G401 (cell line): ENCODE measurements at places on chromosomes 2 and 18. TPM values are rescaled to one million over a fixed set of nuclear protein-coding genes. Genes with fewer than 3 reads are reported as not detected.

The HOXD13 gene
- total RNA-seq = 0.43 TPM in 1 of 2 replicates, not detected in the other

The SLC23A3 gene
- not detected in 2 replicates for total RNA-seq

DNA sequence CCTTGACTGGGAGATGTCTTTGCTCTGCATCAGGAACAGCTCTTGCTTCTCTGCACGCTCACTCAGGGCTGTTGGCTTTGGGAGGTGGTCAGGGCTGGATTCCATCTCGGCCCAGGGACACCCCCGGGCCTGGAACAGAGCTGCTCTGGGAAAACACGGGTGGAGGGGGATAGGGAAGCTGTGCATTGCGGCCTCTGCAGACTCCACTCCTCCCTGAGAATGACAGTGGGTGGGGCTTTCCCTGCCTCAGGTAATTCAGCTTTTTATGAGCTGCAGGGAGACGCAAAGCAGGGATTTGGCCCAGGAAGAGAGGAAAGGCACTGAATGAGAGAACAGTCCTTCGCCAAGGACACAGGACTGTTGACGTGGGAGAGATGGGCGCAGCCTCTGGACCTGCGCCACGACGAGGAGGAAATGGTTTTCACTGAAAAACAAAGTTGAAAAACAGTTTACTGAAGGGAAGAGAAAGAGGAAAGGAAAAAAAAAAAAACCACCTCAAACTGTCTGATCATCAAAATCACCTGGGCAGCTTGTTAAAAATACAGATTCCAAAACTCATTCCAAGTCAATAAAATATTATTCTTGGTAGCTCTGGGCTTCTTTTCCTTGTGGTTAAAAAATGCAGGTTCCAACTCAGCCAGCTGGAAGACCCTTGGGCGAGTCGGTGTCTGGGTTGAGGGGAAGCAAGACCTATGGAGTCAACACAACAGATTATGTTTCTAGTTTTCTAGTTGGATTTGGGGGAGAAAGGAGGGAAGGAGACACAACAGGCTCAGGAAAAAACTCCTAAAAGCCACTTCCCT is 194.0 kb downstream of the ZFP36L2 start:
- no peak for DNase-seq

The SERPINB7 gene
- total RNA-seq = not detected in 2 replicates

- DNase-seq = no peak
Observed at GRCh38 chr2:241762933-241763369, 13.7 kb upstream of the GAL3ST2 start.

DNA sequence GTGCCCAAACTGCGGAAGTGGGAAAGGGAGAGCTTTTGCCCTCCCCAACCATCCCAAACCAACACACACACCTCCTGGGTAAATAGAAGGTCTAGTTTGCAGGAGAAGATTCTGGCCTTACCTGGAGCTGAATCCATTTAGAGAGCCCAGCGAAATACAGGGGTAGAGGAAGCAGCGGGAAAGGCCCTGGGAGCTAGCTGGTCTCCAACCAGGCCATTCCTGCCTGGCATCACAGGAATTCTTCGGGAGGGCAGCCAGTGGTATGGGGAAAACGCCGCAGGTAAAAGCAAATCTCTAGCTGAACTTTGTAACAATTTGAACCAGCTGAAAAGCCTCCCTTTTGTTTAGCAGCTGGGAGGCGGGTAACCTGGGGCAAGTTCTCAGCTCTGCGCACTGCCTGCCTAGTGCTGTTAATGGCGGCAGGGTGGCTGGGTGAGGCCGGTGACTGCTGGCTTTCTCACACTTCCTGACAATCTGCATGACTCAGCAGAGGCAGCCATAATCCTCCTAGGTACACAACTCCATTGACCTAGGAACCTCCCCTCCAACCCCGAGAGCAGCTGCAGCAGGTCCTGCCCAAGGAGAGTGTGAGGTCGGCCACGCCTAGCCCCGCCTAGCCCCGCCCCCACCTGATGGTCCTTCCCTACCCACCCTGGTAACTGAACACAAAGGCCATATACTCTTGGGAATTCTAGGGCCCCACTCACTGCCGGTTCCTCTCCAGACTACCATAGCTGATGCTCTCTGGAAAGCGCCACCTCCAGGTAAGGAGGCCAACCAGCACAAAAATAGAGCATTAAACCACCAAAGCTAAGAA is 483.8 kb upstream of the REG3G start:
- no peak for DNase-seq

GRCh38 chr18:56775701-56776100 is 124.5 kb downstream of the WDR7 start:
- no peak for DNase-seq

DNA sequence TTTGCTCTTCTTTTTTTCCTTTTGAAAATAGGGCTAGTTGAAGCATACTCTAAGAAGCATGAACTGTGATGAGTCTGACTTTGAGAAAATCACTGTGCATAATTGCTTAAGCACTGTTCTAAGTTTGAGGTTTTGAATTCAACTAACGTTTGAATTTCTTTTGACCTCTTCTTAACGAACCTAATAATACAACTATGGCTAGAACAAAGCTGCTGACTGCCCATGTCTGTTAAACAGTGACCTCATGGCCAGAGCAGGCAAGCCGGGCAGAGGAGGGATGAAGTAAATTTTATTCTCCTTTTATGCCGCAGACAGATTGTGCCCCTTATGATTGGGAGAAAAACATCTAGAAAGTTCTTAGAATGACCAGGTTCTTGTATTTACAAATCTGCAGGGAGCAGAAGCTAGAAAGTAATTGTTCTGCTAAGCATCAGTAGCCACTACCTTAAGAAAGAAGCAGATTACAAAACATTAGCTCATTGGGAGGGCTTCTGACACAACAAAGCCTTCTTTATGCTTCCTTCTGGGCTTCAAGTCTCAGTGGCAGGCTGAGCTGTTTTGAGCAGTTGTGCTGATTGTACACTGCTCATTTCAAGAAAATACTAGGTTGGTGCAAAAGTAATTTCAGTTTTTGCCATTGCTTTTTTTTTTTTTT is 97.8 kb upstream of the RASGRP3 start:
- no peak for DNase-seq

- no peak for DNase-seq
Observed at GRCh38 chr2:179467111-179467510, 202.5 kb upstream of the SESTD1 start.

The CNDP1 gene
- not detected in 2 replicates for total RNA-seq

DNA sequence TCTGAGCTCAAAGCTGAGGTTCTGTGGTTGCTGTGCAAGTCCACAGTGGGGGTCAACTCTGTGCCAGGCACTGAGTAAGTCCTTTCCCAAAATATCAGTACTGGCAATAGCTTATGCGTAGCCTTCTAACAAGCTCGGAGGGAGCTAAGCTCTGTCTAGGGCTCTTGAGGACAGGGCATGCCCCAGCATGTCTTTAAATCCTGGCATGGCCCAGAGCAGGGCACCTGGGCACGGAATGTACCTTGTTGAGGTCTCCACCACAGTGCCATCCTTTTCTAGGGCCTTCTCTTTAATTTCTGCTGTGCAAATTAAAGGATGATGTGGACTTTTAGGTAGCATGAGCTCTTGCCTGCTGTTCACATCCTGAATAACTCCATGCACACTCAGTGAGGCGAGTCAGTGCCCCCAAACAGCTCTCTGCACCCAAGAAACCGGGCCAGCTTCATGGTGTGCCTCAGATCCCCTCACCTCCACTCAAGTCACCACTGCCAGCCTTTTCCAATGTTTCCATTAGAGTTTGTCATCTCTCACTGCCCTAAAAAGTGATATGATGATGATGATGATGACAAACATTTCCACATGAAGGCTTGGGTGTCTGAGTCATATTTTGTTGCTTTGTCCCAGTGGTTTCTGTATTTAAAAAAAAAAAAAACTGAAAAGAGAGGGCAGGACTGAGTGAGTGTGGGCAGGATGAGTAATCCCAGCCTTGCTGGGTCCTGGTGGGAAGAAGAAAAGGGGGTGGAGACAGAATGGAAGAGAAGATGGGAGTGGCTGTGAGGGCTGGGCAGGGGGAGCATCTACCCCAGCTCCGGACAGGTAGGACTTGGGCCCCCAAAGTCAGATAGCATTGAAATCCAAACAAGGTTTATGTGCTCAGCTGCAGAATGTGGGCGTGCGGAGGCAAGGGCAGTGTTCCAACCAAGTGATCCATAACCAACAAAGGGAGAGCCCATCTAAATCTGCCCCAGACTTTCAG is 78.9 kb downstream of the ZBTB7C start:
- no peak for DNase-seq

The NMUR1 gene
- not detected in 2 replicates for total RNA-seq

The IFIH1 gene
- total RNA-seq = not detected in 2 replicates

The RTP5 gene
- not detected in 2 replicates for total RNA-seq

The TMEM200C gene
- total RNA-seq = not detected in 2 replicates

DNA sequence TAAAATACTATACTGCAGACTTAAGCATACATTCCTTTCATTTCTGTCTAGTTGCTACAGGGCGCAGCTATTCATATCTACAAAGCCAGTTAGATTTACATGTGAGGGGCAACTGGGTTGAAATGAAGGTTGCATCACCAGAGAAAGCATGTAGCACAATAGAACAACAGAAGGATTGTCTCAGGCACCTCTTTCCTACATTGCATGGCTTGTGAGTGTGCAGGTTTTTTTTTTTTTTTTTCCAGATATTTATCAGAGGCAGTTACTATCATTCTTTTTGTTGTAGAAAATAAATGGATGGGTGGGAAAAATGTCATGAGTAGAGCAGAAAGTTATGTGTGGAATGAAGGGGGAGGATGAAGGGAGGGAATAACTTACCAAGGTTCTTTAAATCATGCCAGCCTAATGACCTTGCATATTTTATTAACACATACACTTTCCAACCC is 86.8 kb downstream of the ERBB4 start:
- no peak for DNase-seq

GRCh38 chr18:10898417-10898974 is 250.9 kb downstream of the PIEZO2 start:
- no peak for DNase-seq

DNA sequence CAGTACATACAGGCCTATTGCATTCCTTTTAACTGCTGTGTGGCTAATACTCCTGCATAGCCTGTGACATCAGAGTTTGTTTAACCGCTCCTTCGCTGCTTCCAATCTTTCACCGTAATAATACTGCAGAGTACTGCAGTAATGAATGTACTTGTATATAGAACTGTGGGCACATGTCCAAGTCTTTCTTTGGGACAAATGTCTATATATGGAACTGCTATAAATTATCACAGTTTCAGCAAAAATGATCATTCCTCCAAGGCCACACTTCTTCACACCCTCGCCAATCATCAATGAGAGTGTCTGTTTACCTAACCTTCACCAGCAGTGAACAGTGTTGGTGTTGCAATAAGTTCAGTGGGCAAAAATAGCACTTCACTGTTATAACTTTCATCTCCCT is 230.4 kb downstream of the SP3 start:
- no peak for DNase-seq

DNA sequence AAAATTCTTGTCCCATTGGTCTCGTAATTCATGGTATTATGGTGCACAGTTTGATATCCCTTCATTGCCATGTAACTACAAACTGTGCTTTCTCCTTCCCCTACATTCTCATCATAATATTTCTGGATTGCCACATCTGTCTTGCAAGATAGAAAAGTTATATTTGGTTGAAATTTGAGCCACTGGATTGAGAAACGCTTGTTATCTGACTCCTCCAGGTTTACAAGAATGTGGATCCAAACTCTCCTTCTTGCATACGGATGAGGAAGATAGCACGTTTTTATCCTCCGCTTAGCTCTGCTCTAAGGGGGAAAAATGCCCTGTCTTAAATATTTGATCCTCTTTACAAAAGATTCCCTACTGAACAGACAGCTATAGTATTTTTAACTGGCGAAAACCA is 438.2 kb downstream of the TSN start:
- DNase-seq = no peak

The AKAIN1 gene
- total RNA-seq = not detected in 2 replicates

DNA sequence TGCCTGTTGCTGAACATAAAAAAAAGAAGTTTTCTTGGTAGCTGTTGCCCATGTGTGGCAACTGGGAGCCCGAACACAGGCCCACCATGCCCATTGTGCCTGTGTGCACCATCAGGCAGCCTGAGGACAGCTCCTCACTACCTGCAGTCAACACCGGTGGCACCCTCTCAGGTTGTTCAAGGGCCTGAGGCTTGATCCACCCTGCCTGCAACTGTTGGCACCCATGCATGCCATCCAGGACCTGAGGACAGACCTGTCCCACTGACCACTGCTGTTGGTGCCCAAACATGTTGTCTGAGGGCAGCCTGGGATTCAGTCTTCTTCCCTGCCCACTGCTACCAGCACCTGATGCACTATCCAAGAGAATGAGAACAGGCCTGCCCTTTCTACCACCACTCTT is 661.1 kb upstream of the ZNF804A start:
- no peak for DNase-seq

The SLC4A5 gene
- not detected in 2 replicates for total RNA-seq

DNA sequence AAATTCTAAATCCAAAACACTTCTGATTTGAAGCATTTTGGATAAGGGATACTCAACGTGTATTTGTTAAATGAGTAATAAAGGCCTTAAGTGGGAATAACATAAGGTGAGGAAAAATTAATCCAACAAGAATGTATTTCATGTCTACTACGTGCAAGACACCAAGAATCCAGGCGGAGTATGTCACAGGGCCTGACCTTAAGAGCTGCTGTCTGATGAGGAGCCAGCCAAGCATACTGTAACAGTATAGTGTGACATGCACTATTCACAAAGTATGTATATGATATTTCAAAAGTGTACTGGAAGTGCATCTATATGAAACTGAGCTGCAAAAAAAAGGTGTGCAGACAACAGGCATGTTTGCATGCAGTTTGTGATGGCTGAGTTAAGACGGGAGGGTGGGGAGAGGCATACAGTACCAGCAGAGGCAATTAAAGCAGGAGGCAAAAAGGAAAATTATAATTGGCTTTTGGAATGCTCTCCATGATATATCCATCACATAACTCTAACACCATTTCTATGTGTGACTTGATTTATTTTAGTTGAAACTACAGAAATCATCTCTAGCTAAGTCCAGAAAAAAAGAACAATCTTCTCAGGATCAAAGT is 18.2 kb downstream of the IWS1 start:
- DNase-seq = no peak

The RAPGEF4 gene
- total RNA-seq = not detected in 2 replicates

GRCh38 chr2:128414351-128414750 is 95.7 kb upstream of the HS6ST1 start:
- no peak for DNase-seq

The NYAP2 gene
- total RNA-seq = not detected in 2 replicates

GRCh38 chr2:123908522-123908921 is 116.6 kb upstream of the CNTNAP5 start:
- DNase-seq = no peak

DNA sequence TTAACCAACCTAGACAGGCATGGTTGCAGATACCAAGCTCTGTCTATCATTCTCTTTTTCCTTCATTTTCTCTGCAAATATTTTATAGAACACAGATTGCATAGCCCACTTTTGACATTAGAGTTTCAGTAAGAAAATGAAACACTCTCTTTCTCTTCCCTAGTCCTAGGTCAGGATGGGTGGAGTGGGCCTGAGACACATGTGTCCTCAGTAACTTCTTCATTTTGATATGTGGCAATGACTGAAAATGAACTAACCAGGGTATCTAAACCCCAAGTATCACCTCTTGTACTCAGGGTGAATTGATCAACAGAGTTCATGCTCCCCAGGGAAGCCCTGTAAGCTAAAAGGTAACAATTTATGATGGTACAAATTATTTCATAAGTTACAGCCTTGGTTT is 37.0 kb upstream of the KYNU start:
- no peak for DNase-seq
